ENCODE measurements at places on chromosomes 7 and 10.

DNA sequence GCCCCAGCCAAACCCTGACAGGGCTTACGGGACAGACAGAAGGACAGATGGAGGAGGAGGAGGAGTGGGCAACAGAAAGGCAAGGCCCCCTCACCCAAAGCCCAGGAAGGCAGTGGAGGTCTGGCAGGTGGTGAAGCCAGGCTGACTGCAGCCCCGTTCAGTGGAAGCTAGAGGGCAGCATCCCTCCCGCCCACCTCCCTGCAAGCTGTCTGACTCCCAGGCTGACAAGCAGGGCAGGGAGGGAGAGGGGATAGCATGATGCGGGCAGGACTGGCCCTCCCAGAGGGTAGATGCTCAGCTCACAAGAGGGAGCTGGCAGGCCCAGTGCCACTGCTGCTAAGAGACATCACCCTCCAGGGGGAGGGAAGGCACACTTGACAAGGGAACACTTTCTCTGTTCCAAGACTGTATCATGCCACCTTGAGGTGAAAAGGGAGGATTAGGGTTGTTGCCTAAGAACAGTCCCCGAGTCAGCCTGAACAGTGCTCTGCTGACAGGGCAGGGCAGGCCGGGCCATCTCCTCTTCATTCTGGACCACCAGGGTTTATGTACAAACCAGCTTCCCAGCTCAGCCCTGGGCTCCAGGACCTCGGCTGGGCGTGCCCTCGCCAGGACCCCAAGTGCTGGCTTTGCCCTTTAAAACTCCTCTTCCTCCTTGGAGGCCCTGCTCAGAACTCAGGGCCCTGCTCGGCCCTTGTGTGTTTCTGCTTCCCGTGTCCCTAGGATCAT lies 61.8 kb downstream of the RASGEF1A start:
- DNase-seq, result peak; percentile 20

GRCh38 chr10:68598978-68599770 lies 39.0 kb downstream of the TET1 start:
- peak; percentile 87 for DNase-seq

DNA sequence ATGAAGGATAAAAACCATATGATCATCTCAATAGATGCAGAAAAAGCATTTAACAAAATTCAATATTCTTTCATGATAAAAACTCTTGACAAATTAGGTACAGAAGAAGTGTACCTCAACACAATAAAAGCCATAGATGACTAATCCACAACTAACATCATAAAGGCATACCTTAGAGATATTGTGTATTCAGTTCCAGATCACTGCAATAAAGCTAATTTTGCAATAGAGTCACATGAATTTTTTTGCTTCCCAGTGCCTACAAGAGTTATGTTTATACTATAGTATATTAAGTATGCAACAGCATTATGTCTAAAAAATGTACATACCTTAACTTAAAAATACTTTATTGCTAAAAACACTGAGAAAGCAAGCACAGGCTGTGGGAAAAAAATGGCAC lies 18.9 kb upstream of the RNF32 start:
- no peak for DNase-seq

- no peak for DNase-seq
These were observed 30.7 kb upstream of the AQP1 start for GRCh38 chr7:30880941-30881340.

DNA sequence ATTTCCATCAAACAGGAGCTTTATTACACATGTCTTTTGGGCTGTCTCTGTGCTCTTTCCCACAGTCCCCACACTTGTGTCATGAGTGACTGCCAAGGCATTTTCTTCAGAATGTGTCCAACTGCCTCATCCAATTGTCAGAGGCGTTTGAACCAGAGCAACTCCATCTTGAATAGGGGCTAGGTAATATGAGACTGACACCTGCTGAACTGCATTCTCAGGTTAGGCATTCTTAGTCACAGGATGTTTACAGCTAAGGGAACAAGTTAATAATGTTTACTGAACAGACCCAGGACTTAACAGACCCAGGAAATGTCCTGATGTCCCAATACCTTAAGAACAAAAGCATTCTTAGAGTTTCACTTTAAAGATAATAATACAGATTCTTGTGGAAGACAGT lies 595.5 kb downstream of the REEP3 start:
- no peak for DNase-seq

- DNase-seq, result no peak
These were observed 147.1 kb downstream of the RGS10 start for GRCh38 chr10:119395280-119396007.

DNA sequence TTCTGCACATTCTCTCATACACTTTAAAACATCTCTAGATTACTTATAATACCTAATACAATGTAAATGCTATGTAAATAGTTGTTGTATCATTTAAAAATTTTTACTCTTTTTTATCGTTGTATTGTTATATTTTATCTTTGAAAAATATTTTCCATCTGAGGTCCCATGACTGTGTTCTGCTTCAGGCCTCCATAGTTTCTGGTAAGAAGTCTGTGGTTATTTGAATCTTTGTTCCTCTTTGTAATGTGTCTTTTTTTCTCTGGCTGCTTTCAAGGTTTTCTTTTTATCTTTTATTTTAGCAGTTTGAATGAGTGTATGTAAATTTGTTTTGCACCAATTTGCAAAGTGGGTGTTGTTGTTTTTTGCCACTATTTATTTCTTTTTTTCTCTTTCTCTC lies 263.1 kb downstream of the RPS24 start:
- no peak for DNase-seq

GRCh38 chr7:67364441-67365017 lies 367.9 kb downstream of the TYW1 start:
- DNase-seq, result no peak

DNA sequence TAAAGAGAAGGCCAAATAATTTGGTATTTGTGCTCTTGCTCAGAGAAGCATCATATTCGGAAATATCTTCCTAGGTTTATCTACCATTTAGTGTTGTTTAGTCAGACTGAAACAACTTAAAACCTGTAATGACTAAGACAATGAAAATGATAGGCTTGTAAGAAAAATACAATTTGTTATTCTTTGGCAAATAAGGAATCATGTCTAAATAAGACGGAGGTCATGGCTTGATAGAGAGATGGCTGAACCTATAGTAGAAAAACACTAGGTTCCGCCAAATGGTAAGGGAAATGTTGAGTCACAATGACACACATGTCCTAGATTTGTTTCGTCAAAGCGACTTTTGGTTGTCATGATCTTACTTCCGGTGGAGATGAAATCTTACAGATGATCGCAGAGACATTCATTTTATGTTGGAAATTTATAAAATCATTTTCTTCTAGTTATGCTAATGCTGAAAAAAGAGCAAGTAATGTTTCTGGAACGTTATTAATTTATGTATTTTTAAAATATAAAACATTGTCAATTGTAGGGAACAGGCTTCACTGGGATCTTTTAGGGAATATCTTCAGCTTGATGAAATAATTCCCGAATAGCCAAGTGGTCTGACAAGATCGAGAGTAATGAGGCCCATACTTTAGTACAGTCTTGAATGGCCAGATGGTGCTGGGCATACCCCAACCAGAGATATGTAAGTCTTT lies 1.0 kb downstream of the SRGN start:
- DNase-seq, result peak; percentile 19

Data from fibroblast of upper back skin (primary cell).